Activated T-cell treated with anti-CD3 and anti-CD28 coated beads for 48 hours (primary cell): ENCODE measurements at places on chromosomes 4 and X.

- DNase-seq, result no peak
Measured at GRCh38 chrX:8748855-8749254, 16.9 kb upstream of the ANOS1 start.

DNA sequence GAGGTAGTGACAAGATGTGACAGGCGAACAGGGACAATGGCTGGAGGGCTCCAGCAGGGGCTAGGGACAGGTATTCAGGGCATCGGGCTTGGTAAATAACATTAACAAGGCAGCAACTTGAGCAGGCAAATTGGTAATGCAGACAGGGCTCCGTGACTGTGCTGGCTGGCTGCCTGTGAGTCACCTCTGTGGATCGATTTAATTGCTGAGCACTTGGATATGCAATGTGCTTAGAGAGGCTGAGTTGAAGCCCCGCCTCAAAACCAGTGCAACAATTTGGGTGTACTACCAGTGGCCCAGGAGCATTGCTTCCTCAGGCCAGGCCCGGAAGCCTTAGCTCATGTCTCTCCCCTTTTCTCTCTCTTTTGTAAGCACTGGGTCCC is 19.5 kb downstream of the CNGA2 start:
- no peak for DNase-seq

DNA sequence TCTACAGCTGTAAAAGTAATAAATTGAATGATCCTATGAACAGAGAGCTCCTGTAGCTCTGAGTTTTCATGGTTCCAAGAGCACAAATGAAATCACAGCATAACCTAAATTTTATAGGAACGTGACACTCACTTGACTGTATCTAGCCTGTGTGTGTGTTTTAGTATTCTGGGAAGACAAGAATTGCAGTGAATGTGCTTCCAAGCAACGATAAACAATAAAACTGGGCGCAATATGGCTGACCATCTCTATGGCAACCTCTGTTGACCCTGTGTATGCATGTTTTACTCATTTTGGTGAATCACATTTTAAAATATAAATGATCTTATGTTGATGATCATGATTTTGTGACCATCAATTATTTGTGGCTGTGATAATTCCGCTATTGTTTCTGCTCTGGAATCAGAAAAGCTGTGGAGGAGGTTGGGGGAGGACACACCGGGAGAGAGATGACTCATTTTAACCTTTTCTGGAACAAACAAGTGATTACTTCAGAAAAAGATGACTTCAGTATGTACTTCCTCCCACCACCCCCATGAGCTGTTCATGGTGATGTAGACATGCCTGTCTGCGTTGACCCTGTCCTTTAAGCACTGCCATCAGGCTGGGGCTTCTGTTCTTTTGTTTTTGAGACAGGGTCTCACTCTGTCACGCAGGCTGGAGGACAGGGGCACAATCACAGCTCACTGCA is 31.8 kb downstream of the USP11 start:
- no peak for DNase-seq

DNA sequence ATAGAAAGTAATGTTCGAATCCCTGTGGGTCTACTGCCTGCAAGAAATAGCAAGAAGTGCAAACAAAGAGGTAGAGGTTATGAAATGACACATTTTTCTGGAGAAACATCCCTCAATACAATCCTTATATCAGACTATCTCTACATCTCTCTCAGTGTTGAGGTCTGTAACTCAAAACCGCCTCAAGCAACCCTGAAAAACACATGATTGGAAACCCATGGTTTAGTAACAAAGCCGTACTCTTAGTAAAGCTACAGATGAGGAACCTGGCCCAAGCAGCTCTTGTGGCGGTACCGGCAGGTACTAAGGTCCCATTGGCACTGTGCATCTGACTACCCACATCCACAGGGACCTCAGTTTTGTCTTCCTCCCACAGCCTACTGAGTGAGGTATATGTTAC is 53.9 kb downstream of the IRF2 start:
- DNase-seq, result no peak

GRCh38 chrX:6448003-6448402 is 86.9 kb downstream of the VCX3A start:
- DNase-seq, result no peak

GRCh38 chr4:25523405-25523804 is 132.2 kb upstream of the SLC34A2 start:
- DNase-seq, result no peak

GRCh38 chr4:95508421-95508820 is 40.4 kb downstream of the UNC5C start:
- DNase-seq, result no peak

GRCh38 chr4:134636338-134637051 is 434.9 kb upstream of the PABPC4L start:
- no peak for DNase-seq

DNA sequence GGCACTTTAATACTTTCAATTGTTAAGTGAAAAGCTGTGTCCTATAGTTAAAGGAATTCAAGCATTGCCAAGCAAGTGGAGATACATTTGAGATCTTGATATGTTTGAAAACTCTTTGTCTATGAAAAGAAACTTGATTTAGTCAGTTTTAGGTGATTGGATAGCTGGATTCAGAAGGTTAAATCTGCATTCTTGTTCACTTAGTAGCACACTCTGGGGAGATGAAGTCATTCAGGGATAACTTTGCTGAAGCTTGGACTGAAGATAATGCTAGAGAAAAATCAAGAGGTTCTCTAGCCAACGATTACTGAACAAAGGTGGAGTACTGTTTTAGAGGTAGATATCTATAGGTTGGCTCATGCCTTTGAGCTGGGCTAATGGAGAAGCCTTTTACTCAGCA is 90.6 kb downstream of the DCAF8L2 start:
- DNase-seq, result no peak

DNA sequence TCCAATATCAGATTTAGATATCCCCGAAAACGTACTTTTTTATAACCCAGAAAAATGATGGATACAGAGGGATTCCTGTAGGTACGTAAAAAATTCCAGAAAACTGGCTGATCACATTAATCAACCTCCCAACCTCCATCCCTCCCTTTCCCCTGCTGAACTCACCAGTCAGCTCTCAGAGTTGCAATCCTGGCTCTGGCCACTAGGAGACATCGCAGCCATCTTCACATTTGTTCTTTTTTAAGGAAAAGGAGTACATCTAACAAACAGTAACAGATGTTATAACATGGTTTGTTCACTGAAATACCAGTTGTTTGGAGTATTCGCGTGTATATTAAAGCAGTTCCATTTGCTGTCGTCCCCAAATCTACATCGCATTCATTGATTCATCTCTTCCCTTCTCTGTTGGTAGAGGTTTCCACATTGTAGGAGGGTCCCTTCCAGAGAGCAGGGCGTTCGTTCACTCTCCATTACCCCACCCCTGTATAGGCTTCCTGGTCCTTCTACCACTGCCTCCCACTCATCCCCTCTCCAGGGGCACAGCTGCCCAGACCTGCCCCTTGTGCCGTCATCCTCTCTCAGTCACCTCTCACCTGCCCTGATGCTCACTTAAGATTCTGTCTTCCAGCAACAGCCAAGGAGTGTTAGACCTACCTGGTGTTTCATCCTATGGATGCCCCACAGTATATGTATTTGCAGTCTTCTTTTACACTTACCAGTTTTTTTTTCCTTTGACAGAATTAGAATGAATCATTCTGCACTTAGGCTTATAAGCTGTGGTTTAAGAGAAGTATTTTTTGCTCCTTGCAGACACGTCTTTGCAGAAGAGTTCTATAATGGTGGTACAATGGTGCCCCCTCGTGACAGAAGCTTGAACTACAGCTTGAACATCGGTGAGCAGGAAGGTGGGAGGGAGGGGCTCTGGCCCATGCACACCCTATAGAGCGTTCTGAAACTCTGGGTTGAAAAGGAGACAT is 36.8 kb upstream of the RAB40AL start:
- peak; percentile 50 for DNase-seq

DNA sequence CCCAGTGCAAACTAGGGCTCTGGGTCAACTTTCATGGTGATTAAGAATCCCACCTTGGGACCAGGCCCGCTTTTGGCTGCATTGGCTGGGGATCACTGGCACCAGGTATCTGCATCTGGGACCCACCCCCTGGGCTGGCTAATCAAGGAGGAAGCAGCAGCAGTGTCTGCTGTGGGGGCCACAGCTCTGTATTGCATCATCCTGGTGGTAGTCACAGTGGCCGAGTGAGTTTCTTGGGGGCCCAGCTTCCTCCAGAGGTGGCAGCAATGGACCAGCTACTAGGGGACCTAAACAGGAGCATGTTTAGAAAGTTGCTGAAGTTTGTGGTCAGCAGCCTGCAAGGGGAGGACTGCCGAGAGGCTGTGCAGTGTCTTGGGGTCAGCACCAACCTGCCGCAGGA is 15.7 kb downstream of the LNX1 start:
- DNase-seq, result no peak

- no peak for DNase-seq
Measured at GRCh38 chrX:12975991-12976558, 1.2 kb downstream of the TMSB4X start.

GRCh38 chr4:93825551-93826216 is 2.9 kb upstream of the ATOH1 start:
- DNase-seq, result no peak

- no peak for DNase-seq
Measured at GRCh38 chr4:47642985-47643760, 158.1 kb downstream of the ATP10D start.

- DNase-seq, result peak; percentile 34
Measured at GRCh38 chrX:130173190-130173895, 1.6 kb downstream of the RAB33A start.
